ENCODE measurements at places on chromosomes 2 and 18.

DNA sequence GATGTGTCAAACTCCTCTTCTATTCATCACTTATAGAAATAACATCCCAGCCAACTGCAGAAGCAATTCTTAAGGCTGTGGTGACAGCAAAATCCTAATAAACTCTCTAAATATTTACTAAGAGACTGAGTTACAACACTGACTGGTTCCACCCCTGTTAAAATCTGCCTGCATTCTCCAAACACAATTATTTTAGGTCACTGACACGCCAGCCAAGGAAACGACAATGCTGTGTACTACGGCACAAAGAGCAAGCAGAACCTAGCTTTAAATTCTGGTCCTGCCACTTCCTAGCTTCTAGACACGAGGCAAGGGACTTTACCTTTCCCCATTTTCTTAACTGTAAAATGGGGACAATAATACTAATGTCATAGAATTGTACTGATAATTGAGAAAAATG lies 4.1 kb downstream of the CYRIA start:
- DNase-seq, result no peak

- DNase-seq, result no peak
These were observed 85.5 kb downstream of the EPC2 start for GRCh38 chr2:148730085-148730484.

DNA sequence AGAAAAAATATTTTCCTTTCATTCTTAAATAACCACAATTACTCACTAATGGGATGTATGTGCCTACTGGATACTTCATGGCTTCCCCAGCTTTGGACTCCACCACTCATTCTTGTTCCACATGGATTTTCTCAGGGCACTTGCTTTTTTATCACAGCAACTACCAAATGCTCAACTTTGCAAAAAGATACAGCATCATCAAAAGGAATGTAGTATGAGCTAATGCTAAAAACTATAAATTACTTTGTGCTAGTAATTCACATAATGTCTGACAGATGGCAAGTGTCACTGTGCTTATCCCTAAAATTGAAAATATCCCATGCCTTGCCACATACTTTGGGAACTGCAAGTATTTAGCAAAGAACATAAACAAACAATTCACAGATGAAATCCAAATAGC lies 130.4 kb upstream of the ZFP36L2 start:
- no peak for DNase-seq

GRCh38 chr18:8124232-8125146 lies 484.7 kb upstream of the RAB12 start:
- no peak for DNase-seq

DNA sequence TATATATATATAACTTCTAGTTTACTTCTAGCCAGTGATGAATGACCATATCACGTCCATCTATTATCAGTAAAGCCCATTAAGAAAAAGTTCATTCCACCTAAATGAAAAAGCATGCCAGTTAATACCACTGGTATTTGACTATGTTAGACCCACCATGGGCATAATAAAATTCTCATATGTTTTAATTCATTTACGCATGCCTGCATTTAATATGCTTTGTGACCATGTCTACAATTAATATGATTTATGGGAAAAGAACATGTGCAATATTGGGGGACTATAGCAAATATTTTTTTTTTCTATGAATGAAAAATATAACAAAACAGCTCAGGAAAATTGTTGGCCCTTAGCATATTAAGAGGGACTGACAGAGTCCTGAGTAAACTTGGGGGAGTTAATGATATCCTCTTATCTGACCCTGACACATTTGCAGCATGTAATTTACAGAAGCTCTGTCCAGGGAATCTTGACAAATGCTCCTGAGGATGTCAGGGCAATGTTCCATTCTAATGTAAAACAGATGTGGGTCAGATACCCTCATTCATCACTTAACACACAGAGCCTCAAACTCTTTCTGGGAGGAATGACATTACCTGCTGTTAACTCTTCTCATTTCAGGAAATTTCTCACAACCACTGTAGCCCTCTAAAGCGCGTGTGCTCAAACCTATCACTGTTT lies 90.6 kb downstream of the PAX3 start:
- no peak for DNase-seq

- no peak for DNase-seq
These were observed 20.6 kb upstream of the NDUFV2 start for GRCh38 chr18:9081940-9082339.

DNA sequence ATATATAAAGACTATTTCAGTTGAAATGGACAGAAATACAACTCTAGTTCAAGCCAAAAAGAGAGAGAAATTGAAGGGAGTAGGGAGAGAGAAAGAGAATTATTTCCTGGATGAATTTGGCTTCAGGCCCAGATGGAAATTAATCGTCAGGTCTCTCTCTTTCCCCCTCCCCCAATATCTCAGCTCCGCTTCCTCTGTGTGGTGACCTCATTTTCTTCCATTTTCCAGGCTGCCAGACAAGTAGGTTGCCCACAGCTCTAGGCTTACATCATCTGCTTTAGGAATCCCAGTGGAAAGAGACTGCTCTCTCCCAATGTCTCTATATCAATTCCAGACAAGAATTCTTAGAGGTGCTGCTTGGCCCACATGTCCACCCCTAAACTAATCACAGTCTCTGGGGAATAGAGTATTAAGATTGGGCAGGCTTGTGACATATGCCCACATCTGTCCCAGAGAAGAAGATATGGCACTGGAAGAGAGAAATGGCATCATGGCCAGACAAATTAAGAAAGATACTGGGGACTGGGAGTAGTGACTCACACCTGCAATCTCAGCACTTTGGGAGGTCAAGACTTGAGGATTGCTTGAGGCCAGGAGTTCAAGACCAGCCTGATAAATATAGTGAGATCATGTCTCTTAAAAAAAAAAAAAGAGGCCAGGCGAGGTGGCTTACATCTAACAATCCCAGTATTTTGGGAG lies 37.2 kb upstream of the CFAP36 start:
- no peak for DNase-seq

Measured in substantia nigra (tissue), 51 donors.